ENCODE measurements at places on chromosomes 12 and 14.
A peak's percentile ranks its signal among the peaks of the same experiment; 100 is the strongest.

GRCh38 chr12:8499616-8500015 is 13.7 kb upstream of the CLEC4D start:
- DNase-seq: no peak

- no peak for DNase-seq
Measured at GRCh38 chr14:98903371-98903770, 368.6 kb downstream of the BCL11B start.

GRCh38 chr12:106445959-106446358 is 88.4 kb downstream of the POLR3B start:
- no peak for DNase-seq

DNA sequence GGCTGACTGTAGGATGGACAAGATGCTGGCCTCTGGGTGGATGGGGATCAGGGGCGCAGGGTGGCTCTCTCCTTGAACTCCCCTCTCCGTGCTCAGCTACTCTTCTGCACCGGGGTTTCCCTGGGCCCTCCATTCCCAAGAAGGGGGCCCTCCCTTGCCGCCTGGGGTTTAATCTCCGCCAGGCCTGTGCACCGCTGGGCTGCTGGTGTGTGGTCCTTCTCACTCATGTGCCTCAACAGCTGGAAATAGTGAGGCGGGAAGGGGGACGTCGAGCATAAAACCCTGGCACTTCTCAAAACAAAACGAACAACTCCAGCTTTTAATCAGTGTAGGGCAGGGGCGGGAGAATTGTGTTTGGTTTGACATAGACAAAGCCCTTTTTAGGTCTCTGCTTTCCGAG is 19.0 kb upstream of the SMOC1 start:
- DNase-seq: no peak

- DNase-seq: peak; percentile 33
Measured at GRCh38 chr12:46219877-46220655, 48.8 kb downstream of the SLC38A1 start.
